Osteoblast (primary cell): ENCODE measurements at places on chromosomes 2 and 18. TPM values are rescaled to one million over a fixed set of nuclear protein-coding genes. Genes with fewer than 3 reads are reported as not detected.

RIT2 gene
- not detected in 2 replicates for total RNA-seq

EML6 gene
- 0.29 and 1.1 TPM in 2 replicates for total RNA-seq

SIX3 gene
- not detected in 2 replicates for total RNA-seq

DSG2 gene
- 9.0 and 21.2 TPM in 2 replicates for total RNA-seq

GNAL gene
- total RNA-seq: 0.59 and 0.72 TPM in 2 replicates

FSHR gene
- 0.29 and 0.36 TPM in 2 replicates for total RNA-seq

XIRP2 gene
- total RNA-seq: not detected in 2 replicates

CDK5R2 gene
- not detected in 2 replicates for total RNA-seq

APCDD1 gene
- 1.8 and 3.3 TPM in 2 replicates for total RNA-seq

UBE2F gene
- total RNA-seq: 39.8 and 45.1 TPM in 2 replicates

HADHB gene
- 119 and 143 TPM in 2 replicates for total RNA-seq

GRCh38 chr2:35503738-35504199 is 851.8 kb upstream of the CRIM1 start:
- no peak for DNase-seq

DNA sequence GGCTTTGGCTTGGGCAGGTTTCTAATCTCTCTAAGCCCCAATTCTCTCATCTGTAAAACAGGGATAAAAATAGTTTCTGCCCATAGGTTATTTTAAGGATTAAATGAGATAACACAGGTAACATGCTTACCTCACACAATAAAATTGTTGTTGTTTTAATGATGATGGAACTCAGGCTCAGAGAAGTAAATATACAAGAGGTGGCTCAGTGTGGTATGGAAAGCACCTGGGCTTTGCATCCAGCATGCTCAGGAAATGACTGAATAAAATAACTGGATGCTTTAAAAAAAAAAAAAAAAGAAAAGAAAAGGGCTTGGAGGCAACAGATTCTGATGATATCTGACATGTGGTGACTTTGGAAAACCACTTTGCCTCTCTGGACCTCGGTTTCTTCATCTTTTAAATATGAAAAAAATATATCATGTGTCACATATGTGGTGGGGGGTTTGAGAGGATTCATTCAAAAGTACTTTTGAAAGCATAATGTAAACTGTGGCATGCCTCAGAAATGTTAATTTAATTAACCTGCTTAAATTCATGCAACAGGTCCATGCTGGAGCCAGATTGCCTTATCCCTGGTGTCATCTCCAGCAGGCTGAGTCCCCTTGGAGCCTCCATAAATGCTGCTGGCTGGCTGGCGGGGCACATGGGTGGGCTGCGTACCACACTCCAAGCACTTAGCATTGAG is 112.8 kb upstream of the CDC42EP3 start:
- DNase-seq: no peak

DNA sequence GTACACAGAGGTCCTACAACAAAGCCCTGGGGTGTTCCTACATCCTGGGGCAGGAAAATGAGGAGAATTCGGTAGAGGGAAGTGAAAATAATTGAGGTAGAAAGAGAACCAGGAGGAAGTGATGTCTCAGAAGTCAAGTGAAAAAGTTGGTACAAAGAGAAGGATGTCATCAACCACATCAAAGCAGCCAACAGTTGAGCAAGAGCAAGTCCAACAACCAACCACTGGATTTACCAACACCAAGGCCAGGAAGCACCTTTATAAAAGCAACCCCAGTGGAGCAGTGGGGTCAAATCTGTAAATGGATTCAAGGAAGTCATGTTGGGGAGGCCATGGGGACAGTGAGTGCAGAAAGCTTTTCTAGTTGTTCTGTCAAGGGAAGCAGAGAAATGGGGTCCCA is 360.4 kb downstream of the ZNF516 start:
- no peak for DNase-seq

DNA sequence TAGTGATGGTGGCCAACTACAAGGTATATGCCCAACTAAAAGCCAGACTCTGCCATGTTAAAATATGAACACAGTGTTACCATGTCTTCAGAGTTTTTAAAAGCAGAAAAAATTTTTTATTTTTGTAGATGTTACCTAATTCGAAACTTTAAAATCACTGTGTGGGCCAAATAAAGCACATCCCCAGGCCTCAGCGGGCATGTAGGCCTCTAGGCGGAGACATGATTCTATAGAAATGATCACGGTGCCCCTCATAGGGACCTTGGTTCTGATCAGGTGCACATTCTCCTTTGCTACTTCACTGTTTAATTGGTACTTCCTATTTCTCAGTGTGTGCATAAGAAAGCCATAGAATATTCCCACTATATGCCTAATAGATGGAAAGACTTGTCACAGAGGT is 349.2 kb downstream of the XIRP2 start:
- no peak for DNase-seq

DNA sequence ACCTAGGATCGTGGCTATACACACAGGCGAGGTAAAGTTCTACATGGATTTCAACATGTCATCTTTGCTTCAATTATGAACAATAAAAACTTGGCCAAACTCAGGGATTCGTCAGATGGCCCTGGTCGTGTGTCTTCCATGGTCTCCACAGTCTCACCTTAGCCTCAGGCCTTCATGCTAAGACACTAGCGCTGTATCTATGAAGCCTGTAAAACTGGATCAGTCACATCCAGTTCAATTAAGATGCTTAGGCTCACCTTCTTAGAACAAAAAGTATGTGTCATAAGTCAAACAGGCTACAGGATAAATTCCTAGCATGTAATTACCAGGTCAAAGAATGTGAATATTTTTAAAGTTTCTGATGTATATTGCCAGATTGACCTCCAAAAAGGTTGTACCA is 113.7 kb upstream of the NRP2 start:
- no peak for DNase-seq

GRCh38 chr2:194103941-194104659 is 1552.9 kb upstream of the SLC39A10 start:
- DNase-seq: no peak

GRCh38 chr18:69557282-69557681 is 156.6 kb downstream of the DOK6 start:
- DNase-seq: no peak

DNA sequence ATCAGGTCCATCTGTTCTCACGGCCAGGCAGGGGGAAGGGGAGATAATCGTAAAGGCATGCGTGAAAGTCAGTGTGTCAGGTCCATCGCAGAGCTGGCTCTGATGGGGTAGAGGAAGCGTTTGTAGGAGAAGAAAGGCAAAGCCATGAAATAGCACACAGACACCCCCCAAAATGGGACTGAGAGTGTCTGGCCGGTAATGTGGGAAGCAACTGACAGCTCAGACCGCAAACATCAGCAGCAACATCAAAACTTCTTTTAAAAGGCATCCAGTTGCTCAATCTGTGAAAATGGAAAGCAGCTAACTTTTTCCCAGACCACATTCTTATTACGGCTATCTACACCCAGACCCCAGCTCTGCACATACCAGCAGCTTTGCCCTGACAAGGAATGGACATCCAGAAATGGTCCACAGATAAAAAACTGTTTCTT is 232.6 kb downstream of the EN1 start:
- no peak for DNase-seq

DNA sequence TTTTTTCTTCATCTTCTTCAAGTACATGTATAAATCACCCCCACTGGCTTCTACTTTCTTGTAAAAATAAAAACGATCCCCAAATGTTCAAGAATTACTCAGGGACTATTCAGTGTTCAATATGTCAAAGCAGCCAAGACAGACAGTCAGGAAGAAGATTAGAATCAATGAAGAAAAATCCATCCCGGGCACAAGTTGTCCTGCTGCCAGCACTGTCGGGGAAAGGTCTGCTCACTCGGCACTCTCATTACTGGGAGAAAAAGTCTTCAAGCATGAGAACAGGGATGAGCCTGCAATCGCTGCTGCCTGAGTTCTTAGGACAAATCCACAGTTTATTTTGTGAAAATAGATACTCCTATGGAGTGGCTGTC is 482.8 kb upstream of the KLHL29 start:
- DNase-seq: no peak

DNA sequence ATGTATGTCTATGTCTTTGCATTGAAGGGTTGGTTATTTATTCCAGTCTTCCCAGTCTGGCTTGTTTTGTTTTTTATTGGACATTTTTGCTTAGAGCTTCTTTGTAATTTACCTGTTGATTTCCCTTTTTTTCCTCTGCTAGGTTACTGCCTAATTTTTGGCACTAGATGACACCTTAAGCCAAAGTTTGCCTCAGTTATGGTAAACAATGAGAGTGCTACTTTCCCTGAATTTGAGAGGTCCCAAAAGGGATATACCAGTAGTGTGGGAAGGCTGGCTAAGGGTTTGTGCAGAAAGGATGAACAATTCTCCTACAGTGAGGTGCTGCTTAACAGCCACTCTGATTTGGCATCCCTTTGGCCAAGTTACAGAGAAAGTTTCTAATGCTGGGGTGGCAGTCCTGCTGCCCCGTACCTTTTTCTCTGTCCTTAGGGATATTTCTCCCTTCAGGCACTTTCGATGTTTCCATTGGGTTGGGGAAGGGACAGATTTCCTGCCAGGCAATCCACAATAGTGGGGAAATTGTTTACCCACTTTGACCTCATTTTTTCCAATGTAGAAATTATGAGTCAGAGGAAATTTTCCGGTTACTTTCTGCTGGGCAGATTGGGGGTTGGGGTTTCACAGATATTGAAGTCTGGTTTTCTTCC is 354.9 kb downstream of the PTPRM start:
- DNase-seq: no peak

DNA sequence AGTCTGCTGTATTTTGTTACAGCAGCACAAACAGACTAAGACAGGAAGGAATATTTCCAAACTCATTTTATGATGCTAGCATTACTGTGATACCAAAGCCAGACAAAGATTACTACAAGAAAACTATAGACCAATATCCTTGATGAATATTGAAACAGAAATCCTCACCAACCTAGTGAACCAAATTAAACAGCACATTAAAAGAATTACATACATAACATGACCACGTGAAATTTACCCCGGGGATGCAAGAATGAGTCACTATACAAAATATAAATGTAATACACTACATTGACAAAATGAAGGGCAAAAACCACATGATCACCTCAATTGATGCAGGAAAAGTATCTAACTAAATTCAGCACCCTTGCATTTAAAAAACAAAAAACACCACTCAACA is 112.6 kb downstream of the CHN1 start:
- DNase-seq: no peak

DNA sequence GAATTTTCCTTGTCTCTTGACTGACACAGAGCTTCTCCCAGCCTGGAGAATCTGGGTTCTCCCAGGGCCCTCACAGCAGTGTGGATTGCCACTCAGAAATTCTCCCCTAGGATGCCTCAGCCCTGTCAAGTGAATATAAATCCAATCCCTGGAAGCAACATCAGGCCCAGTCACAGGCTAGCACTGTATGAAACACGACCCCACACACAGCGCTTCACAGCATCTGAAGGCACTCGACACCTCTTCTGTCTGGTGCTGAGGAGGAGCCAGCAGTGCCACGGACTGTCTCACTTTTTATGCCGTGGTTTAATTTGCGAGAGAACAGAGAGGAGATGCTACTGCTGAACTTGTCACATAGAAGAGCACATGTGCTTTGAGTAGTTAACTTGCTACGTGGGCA is 164.5 kb downstream of the NAPG start:
- DNase-seq: peak; percentile 60

- no peak for DNase-seq
Measured at GRCh38 chr18:74368901-74369705, 53.5 kb downstream of the C18orf63 start.

DNA sequence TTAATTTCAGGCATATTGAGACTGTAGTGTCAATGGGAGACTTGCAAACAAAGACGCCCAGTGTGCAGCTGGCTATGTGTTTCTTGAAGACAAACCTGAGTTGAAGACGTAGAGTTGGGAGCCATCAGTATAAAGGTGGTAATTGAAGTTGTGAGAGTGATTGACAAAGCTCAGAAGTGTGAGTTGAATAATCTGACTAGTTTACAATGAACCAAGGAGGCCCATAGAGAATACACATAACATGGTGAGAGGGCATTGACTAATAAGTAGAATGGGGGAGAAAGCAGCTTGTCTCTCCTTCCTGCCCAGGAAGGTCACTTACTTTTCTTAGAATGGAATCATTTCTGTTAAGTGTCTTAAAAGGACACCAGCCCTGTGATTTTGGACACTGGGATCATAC is 14.1 kb downstream of the SP110 start:
- DNase-seq: no peak

DNA sequence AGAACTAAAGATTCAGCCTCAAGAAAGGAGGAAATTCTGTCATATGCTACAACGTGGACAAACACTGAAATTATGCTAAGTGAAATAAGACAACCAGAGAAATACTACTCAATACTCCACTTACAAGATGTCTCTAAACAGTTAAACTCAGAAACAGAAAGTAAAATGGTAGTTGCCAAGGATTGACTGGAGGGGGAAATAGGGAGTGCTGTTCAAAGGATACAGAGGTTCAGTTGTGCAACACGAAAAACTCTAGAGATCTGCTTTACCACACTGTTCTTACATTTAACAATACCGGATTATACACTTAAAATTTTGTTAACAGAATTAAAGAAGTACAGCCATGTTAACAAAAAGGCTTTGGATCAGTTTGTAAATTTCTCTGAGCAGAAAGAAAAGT is 39.8 kb upstream of the C2orf15 start:
- peak; percentile 46 for DNase-seq

GRCh38 chr2:135299165-135299564 is 231.9 kb downstream of the ZRANB3 start:
- no peak for DNase-seq

DNA sequence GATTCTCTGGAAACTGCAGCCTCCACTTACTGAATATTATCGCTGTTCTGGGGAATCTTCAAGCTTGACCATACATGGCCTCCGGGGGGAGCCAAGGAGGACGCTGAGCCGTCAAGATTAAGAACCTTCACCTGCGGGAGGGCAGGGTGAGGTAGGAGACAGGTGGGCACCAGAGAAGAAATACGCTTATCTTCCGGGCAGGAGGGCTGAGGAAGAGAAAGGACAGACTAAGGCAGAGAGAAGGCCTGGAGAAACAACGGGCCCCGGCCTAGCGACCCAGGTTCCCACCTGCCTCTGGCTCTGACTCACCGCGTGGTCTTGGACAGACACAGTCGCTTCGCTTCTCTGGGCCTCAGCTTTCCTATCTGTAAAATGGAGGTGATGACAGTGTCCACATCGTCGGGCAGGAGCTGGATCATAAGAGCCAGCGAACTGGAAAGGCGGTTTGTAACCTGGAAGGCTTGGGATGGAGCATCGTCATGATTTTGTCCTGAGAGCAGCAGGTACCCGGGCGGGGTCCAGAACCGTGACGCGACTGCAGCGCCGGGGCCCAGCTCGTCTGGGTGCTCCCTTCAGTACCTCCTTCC is 659 bp downstream of the ZNF142 start:
- peak; percentile 92 for DNase-seq
